ENCODE measurements at places on chromosomes 2 and 18.

GRCh38 chr2:230898016-230898712 is 26.9 kb downstream of the GPR55 start:
- DNase-seq = no peak

- DNase-seq = no peak
Measured at GRCh38 chr18:45497595-45498286, 117.5 kb upstream of the SLC14A2 start.

- no peak for DNase-seq
Measured at GRCh38 chr2:182606728-182607681, 109.1 kb upstream of the DNAJC10 start.

GRCh38 chr2:231664727-231665126 is 43.6 kb upstream of the PTMA start:
- DNase-seq = no peak

GRCh38 chr2:96119389-96119751 is 3.0 kb upstream of the ADRA2B start:
- DNase-seq = no peak

- no peak for DNase-seq
Measured at GRCh38 chr2:218924757-218925156, 34.7 kb upstream of the CDK5R2 start.

GRCh38 chr2:181878448-181878847 is 13.1 kb upstream of the ITPRID2 start:
- no peak for DNase-seq

DNA sequence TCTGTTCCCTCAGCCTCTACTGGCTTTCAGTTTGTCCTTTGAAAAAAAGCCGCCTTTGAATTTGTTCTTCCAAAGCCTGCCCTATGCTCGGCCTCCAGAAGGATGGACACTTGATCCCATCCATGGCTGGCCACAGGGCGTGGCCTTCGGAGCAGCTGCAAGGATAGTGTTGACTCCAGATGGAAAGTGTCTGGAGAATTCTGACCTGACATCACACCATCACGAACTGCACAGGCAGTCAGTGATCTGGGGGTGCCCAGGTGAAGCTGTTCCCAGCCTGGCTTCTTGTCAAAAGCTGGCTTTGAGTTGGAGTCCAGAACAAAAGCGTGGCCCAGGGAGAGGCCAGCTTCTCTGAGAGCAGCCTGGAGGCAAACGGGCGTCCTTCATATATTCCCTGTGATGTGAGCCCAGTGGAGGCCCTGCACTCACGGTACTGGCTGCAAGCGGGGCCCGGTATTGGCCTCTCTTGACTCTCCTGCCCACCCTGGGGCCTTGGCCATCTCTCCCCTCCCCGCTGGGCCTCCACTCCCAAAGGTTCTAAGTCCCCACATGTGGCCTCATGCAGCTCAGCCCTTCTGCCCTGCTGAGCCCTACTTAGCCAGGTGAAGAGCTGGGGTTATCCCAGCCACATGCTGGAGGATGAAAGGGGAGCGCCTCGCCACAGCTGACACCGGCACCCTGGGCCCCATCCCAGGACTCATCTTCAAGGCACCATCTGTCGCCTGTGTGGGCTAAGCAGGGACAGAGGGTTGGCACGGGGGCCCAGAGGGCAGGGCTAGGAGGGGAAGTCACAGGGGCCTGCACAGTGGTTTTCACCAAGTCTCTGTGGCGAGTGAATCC is 20.4 kb upstream of the ATOH8 start:
- DNase-seq = no peak

DNA sequence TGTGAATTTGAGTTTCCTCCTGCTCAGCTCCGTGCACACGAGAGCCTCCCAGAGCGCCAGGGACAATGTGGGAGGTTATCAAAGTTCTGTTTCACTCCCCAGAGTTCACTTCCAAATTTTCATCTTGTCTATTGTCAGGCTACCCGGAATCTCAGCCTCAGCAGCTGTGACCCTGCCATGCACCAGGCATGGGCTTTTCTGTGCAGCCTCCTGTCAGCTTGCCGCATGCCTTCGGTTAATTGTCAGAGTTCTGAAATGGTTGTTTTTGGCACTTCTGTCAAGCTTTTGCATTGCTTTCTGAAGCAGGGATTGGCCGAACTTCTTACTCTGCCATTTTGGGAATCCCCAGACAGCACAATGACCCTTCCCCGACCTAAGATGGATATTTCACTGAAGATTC is 60.4 kb downstream of the SH3YL1 start:
- DNase-seq = no peak

- DNase-seq = no peak
Measured at GRCh38 chr2:11617527-11617926, 52.5 kb downstream of the NTSR2 start.

GRCh38 chr2:126662621-126663020 is 6.7 kb downstream of the GYPC start:
- no peak for DNase-seq

- DNase-seq = no peak
Measured at GRCh38 chr2:180653481-180653880, 326.9 kb upstream of the UBE2E3 start.

- no peak for DNase-seq
Measured at GRCh38 chr2:133885847-133886246, 317.6 kb upstream of the NCKAP5 start.

DNA sequence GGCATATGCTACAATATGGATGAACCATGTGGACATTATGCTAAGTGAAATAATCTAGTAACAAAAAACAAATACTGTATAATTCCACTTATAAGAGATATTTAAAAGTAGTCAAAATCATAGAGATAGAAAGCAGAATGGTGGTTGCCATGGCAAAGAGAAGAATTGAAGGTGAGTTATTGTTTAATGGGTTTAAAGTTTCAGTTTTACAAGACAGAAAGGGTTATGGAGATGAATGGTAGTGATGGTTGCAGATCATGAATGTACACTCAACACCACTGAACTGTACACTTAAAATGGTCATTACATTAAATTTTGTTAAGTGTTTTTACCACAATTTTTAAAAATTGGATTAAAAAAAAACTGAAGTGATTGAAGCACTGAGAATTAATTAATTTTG is 298.2 kb upstream of the ZC3H15 start:
- DNase-seq = no peak

All from Panc1 (cell line).